ENCODE measurements at places on chromosomes 1 and 21.

GRCh38 chr1:27379564-27380122 is 3.5 kb downstream of the CD164L2 start:
- no peak for DNase-seq

- no peak for DNase-seq
Measured at GRCh38 chr1:92203105-92203504, 14.6 kb upstream of the C1orf146 start.

DNA sequence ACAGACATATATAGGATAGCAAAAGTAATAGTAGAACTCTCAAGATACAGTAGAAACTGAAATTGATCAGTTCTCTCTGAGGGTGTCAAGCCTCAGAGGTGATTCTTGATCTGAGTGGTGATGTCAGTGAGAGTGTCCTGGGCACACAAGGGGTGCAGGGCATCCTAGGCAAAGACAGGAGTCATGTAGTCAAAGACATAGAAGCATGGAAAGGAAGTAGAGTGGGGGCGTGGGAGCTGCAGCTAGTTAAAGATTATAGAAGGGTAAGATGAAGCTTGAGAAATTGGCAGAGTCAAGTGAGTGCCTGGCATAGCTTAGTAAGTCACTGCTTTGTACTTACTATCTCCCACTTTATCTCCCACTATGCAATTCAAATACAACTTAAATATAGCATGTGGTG is 22.8 kb downstream of the CDC7 start:
- no peak for DNase-seq

GRCh38 chr1:5585256-5585655 is 407.0 kb downstream of the NPHP4 start:
- no peak for DNase-seq

DNA sequence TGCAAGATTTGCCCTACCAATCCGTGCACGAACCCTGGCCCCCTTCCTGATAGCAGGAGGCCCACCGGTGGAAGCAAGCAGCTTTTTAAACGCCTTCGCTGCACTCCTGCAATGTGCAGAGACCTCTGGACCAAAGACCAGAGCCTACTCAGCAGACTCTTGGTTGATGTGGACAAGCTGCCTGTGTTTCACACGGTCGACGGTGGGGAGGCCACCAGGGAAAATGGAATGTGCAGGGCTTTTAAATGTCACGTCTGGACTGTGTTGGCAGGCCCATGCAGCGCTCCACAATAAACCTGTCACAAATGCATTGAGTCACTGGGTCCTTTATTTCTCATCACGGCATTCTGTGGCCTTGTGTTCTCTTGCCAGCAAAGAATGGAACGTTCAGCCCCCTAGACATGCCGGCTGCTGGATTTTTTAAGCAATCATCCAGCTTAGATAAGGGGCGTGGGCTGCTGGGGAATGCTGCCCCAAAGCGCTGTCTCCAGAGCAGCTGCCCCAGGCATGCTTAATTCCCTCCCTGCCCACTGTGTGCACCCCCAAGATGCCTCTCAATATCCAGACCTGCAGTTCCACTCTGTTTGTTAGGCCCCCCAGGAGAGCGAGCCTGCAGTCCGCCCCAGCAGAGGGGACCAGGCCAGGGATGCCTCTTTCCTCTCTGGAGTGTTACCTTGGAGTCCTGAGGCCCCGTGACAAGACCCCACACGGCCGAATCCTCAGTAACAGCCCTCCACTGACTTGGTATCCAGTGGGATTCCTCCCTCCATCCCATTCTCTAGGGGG is 71.3 kb downstream of the ATP5PO start:
- DNase-seq, result no peak

DNA sequence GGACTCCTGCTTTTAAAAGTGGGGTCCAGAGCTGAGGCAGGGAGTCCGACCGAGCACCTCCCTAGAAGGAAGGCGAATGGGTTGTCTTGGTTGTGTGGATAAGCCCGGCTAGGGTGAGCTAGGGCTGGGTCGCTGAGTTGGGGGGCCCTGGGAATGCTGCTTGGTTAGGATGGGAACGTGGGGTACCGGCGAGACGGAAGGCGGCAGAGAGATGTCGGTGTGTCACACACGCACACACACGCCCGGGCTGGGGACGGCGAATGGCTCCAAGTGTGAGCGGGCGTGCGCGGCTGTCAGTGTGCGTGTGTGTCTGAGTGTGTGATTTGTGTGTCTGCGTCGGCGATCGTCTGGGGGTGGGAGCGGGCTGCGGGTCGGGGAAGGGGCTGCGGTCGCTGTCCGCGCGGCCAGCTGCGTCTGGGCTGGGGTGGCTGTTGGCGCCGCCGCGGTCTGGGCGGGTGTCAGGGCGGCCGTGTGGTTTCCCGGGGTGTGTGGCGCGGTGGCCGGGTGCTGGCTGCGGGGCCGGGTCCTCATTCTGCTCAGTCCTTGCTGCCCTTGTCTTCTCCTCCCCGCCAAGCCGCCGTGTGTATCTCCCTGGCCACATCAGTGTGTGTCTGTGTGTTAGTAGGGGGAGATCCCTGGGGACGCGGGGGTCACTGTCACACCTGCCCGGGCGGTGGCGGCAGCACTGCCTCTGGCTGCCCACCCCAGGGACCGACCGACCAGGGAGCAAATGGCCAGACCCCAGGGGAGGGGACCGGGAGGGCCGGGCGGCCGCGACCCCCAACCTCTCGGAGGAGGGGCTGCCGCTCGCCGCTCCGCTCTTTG is 1.1 kb downstream of the EFNA3 start:
- DNase-seq, result no peak

DNA sequence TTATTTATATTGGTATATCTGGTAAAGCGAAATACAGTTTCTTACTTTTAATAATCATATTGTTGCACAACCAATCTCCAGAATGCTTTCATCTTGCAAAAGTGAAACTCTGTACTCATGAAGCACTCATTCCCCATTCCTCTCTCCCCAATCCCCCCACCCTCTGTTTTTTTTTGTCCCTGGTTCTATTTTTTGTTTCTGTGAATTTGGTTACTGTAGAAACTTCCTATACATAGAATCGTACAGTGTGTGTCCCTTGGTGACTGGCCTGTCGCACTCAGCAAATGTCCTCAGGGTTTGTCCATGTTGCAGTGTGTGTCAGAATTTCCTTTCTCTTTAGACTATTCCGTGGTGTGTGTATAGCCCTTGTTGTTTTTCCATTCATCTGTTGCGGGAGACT is 7.9 kb upstream of the NLRP3 start:
- no peak for DNase-seq

DNA sequence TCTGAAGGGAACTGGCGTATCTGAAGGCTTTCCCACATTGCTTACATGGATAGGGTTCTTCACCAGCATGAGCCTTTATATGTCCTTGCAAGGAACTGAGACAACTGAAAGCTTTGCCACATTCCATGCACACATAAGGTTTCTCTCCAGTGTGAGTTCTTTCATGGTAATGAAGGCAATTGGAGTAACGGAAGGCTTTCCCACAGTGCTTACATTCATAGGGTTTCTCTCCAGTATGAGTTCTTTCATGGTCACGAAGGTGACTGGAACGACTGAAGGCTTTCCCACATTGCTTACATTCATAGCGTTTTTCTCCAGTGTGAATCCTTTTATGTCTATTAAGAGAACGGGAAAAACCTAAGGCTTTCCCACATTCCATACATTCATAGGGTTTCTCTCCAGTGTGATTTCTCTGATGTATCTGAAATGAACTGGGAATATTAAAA is 15.0 kb downstream of the ZNF124 start:
- DNase-seq, result no peak

GRCh38 chr1:153509729-153510354 is 25.9 kb downstream of the S100A6 start:
- no peak for DNase-seq

GRCh38 chr1:228653748-228654147 is 81.5 kb upstream of the RHOU start:
- no peak for DNase-seq

DNA sequence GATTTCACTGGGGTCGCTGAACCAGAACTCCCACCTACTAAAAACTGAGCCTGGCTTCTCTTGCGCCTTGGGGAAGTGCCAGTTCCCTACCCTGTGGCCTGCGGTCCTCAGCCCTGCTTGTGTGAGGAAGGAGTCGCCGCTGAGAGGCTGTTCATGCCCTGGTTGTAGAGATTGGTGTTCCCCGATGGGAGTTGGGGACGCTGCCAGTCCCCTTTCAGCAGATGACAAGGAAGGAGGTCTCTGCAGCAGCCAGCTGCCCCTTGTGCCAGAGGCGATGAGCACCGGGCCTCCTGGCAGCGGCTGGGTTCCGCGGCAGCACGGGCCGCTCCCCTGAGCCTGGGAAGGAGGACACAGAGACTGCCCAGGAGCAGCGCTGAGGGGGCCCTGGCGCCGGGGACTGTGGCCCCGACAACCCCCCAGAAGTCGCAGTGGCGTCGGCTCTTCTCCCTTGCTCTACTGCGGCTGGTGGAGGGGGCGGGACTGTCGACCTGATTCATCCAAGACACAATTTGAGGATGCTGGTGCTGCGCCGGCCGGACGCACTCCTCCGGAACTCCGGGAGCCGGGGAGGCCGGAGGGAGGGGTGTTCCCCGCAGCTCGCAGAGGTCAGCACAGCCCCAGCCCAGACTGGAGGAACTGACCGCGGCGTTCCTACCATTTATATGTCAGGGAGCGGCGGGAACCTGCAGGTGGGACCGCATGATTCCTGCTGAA is 12.0 kb upstream of the ADORA3 start:
- no peak for DNase-seq

DNA sequence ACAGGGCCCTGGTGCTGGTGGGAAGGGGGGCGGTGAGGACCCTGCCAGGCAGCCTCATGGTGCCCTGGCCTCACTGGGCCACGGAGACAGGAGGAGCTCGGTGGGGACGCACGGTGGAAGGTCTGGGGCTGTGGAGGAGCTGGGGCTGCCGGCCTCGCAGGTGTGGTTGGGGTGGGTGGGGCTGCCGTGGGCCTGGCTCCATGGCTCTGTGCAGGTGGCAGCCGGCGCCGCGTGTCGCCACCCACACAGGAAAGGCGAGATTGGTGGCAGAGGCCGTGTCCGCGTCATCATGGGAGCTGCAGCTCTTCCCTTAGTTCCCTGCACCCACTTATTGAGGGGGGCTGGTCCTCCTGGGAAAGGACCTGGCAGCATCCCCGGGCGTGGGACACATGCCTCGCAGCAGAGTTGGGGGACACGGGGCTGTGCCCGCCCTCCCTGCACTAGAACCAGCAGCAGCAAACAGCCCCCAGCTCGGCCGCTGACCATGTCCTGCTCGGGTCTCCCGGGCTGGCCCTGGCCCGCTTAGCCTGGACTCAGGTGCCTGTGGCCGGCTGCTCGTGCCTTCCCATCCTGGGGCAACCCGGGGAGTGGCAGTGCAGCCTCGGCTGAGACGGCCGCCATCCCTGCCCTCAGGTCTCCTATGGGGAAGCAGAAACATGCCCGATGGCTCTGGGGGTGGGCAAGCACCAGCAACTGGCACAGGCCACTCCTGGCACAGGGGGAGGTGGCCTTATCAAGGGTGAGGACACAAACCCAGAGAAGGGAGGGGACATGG is 7.5 kb upstream of the TTC34 start:
- DNase-seq, result no peak

GRCh38 chr1:175277783-175278733 is 85.5 kb upstream of the KIAA0040 start:
- DNase-seq, result no peak

- DNase-seq, result no peak
Measured at GRCh38 chr1:232643251-232643650, 13.3 kb upstream of the SIPA1L2 start.

- DNase-seq, result no peak
Measured at GRCh38 chr1:225865514-225865913, 16.7 kb downstream of the TMEM63A start.

DNA sequence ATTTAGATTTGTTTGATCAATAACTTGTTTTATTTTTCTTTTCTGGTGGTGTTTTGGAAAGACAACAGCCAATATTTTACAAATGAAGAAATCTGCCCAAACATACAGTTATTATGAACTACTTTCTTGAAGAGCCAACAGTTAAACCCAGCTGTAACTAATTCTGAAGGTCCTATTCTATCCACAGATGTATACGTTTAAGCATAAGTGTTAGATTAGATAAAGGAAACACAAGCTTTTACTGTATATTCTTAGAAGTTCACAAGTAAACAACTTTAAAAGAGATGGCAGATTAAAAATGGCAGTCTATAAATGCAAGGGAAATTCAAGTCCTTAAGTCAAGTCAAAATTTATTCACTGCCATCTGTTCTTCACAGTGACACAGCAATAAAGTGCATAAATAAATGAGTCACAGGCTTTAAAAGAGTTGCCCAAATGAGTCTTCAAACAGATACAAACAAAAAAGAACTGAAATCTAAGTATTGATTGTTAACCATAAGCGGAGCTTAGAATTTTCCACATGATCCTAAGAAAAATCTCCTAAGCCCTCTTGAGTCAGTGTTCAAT is 49.9 kb upstream of the KCNH1 start:
- no peak for DNase-seq

DNA sequence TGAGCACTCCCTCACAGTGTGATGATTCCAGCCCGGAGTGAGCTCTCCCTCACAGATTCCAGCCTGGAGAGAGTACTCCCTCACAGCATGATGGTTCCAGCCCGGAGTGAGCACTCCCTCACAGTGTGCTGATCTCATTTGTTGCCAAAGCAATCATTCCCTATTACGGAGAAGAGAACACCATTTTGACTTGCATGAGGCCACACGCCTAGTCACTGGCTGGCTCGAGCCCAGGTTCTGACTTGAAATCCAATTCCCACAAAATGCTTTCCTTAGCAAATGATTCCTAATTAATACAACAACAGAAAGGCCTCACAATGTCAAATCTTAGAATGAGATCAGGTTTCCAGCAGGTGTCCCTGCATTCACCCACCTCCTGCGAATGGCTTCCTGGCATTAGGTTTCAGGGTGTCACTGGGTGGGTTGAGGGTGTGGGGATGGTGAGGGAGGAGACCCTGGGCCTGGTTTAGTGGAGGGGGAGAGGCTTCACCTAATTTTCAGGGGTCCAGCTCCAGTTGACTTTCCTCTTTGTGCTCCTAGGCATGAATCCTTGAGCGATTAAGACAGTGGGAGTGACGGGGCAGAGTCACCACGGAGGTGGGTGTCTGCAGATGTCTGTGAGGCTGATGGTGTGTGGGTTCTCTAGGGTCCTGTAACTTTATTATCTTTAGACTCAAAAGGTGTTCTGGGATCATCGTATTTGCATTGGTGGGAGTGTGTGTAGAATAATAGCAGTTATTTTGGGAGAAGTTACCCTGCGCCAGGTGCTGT is 158.5 kb downstream of the KCNJ6 start:
- no peak for DNase-seq

DNA sequence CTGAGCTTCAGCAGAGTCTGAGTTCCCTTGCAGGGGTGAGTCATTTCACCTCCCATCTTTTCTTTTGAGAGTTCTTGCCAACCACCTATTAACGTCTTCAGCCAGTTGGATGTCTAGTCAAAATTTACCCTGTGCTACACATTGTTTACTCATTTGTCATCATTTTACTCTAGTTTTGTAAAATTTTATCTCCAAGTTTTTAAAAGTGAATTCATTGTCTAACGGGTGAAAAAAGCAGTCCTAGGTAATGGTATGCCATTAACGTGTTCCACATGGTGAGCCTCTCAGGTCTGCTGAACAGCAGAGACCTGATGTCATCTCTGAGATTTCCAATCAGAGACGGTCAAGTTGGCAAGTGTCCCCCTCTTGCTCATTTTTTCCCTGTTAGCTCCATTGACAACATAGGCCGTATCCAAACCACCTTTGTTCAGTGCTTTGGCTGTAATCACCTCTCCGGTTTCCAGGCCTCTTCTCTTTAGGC is 85.4 kb downstream of the TBX15 start:
- no peak for DNase-seq
